NCI-H1436 treated with DMSO at 0.1 percent for 48 hours (cell line): ENCODE measurements at places on chromosomes 13 and 19.

- no peak for DNase-seq
Observed at GRCh38 chr13:20182231-20182846, 10.4 kb downstream of the GJB2 start.

GRCh38 chr13:48275507-48275906 lies 28.0 kb upstream of the RB1 start:
- DNase-seq: no peak

GRCh38 chr19:38134540-38135149 lies 89.4 kb downstream of the DPF1 start:
- DNase-seq: no peak

DNA sequence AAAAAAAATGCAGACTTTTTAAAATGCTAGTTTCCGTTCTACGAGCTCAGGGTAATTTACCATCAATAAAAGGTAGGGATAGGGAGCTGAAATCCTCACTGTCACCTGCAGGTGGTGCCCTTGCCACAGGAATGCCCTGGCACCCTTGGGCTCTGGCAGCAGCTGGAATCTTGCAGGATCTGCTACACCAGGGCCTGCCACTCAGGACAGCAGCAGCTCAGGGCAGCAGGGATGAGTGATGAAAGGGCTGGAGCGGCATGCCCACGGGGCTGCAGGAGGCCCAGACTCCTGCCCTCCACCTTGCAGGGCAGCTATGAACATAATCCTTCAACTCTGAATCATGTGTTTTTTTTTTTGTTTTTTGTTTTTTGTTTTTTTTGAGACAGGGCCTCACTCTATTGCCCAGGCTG lies 54.0 kb downstream of the GNG7 start:
- DNase-seq: no peak

- DNase-seq: no peak
Observed at GRCh38 chr19:52659013-52659412, 20.9 kb upstream of the ZNF83 start.

- no peak for DNase-seq
Observed at GRCh38 chr13:48961379-48961778, 14.3 kb upstream of the FNDC3A start.

GRCh38 chr13:113157206-113157928 lies 1.1 kb upstream of the PROZ start:
- DNase-seq: no peak

GRCh38 chr19:31506102-31506501 lies 156.9 kb upstream of the TSHZ3 start:
- DNase-seq: no peak

GRCh38 chr13:40518481-40518882 lies 148.0 kb downstream of the FOXO1 start:
- no peak for DNase-seq

DNA sequence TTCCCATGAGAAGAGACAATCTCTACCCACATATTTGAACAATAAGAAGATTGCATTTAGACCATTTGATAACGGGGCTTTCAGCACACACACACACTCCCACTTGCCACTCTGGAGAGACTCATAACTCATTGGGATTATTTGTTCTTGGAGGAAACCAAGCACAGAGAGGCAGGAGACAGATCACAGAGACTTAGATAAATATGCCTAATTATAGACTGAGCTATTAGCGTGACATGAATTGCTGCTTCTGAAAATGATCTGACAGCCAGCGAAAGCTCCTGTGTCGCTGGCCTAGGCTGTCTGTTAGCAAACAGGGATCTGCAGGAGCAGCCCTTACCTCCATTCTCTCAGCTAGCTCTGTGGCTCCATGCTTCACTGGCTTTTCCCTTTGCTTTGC lies 111.4 kb downstream of the CCNA1 start:
- DNase-seq: peak; percentile 8

- peak; percentile 15 for DNase-seq
Observed at GRCh38 chr19:1863638-1864479, 480 bp upstream of the KLF16 start.

DNA sequence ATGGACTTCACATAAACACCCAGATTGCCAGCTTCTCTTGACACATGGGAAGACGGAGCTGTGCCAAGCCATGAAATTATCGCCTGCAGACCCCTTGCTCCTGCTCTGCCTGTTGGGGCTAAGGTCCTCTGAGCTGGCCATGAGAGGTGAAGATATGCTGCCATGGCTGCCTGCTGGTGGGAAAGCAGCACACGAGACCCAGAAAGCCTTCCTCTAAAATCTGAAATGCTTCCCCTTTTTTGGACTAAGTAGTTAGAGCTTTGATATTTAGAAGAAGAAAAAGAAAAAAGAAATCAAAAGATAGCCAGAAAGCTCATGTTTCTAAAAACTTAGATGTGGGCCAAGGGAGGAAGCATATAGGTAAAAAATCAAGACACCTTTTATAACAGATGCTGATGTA lies 11.2 kb downstream of the WDFY2 start:
- DNase-seq: no peak

GRCh38 chr13:76461999-76462398 lies 424.2 kb downstream of the KCTD12 start:
- no peak for DNase-seq

DNA sequence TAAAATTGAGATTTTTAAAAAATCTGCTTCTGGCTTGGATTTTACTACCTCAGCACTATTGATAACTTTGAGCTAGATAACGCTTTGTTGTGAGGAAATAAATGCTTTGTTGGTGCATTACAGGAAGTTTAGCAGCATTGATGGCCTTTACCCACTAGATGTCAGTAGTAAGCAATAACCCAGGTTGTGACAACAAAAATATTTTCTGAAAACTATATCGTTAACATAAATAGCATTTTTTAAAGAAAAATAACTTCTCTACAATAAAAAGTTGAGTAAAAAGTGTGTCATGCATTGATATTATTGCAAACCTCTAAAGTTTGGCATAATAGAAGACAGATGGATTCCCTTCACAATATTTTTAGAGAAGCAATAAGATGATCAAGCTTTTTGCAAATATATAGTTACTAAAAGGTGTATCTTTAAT lies 1246.5 kb downstream of the UQCRFS1 start:
- no peak for DNase-seq

DNA sequence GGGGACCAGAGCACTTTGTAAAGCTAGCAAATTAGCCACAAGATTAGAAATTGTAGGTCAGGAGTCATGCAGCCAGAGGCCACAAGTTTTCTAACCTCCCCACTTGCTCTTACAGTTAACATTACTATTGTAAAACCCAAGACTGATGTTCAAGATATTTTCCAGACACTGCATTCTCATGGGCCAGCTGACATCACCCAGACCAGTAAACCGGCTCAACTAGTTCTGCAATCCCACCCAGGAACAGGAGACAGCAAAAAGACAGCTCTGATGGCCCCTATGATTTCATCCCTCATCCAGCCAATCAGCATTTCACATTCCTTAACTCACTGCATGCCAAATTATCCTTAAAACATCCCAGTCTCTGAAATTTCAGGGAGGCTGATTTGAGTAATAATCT lies 178.5 kb downstream of the PRR20E start:
- DNase-seq: no peak

GRCh38 chr19:11142528-11143171 lies 12.9 kb downstream of the SPC24 start:
- no peak for DNase-seq

GRCh38 chr19:33546656-33547055 lies 25.1 kb upstream of the PEPD start:
- no peak for DNase-seq

DNA sequence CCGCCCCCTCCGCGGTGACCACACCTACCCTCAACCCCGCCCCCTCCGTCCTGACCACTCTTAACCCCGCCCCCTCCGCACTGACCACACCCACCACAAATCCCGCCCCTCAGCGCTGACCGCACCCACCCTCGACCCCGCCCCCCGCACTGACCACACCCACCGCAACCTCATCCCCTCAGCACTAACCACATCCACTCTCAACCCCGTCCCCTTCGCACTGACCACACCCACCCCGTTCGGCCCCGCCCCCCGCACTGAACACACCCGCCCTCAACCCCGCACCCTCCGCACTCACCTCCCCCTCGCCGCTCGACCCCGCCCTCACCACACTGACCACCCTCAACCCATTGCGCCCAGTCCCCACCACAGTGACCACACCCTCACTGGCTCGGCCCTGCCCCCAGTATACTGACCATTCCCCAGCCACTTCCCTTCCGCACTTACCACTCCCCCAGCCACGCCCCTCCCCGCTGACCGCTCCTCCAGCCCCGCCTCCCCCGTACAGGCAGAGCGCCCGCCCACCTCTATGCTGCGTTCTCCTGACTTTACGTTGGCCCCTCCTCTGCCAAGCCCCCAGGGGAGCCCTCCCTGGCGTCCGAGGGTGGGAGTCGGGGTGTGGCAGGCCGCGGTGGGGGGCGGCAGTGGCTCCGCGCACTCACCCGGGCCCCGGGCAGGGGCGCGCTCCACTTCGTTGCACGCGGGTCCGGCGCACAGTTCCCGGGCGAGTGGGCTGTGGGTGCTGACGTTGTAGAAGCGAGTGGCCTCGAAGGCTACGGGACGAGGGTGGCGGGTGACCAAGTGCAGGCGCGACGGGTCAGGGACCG lies 8.4 kb downstream of the F2RL3 start:
- DNase-seq: no peak

DNA sequence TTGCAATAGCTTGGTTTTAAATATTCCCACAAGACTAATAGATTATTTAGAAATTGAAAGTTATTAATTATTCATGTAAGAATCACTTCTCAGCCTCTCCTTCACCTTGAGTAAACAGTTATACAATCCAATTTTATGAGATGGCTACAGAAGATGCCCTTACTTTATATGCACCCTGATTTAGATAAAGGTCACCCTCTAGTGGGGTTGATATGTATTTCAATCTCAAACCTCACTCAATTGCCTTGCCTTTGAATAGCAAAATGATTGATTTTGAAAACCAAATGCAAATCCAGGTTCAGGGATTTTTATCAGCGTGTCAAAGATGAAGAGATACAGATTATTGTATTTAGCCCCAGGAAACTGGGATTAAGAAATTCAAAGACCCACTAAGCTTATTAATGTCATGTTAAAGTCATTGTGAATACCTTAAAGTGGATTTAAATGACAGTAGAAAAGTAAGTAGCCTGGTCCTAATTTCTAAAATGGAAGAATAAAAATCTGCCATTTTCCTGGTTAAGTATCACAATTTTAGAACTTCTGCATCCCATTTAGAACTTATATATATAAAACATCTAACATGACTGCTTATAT lies 305.1 kb downstream of the ITGBL1 start:
- peak; percentile 63 for DNase-seq

DNA sequence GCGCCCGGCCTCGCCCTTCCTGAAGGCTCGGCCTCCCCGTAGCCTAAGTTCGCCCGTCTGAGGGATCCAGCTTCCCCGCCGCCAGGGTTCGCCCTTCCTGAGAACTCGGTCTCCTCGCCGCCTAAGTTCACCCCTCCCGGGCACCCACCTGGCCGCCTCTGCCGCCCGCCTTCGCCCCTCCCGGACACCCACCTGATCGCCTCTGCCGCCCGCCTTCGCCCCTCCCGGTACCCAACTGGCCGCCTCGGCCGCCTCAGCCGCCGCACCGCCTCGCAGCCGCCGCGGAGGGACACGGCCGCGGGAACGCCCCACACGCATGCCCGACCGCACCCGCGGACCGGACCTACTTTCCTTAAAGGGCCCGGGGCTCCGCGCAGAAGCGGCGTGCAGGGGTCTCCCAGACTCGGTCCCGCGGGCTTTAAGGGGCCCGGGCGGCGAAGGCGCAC lies at the start of gene MOB3A:
MOB3A (minus strand) TSS at position 293 of the 446 bp plus-strand sequence. CDS start 17,766 bp downstream, outside the sequence.
- no peak for DNase-seq

- DNase-seq: no peak
Observed at GRCh38 chr19:50508843-50509190, 2.2 kb downstream of the JOSD2 start.

DNA sequence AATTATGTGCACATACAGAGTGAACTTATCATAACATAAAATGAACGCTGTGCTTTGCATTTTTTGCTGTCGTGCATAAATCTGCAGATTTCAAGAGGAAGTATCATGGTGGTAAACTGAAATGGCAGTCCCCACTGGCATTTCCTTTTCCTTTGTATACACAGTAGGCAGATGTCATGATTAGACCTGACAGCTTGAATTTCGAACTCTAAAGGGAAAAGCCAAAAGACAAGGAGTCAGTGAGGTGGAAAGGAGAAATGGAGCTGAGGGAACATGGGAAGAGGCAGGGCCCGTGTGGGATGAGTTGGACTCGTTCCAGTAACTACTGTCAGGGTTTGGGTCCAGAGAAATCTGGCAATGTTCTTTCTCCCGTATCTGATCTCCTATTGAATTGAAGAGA lies 454.1 kb upstream of the SGCG start:
- no peak for DNase-seq

GRCh38 chr19:38657633-38658222 lies 10.3 kb downstream of the ACTN4 start:
- no peak for DNase-seq

GRCh38 chr13:39915418-39915817 lies 260.0 kb downstream of the COG6 start:
- no peak for DNase-seq

DNA sequence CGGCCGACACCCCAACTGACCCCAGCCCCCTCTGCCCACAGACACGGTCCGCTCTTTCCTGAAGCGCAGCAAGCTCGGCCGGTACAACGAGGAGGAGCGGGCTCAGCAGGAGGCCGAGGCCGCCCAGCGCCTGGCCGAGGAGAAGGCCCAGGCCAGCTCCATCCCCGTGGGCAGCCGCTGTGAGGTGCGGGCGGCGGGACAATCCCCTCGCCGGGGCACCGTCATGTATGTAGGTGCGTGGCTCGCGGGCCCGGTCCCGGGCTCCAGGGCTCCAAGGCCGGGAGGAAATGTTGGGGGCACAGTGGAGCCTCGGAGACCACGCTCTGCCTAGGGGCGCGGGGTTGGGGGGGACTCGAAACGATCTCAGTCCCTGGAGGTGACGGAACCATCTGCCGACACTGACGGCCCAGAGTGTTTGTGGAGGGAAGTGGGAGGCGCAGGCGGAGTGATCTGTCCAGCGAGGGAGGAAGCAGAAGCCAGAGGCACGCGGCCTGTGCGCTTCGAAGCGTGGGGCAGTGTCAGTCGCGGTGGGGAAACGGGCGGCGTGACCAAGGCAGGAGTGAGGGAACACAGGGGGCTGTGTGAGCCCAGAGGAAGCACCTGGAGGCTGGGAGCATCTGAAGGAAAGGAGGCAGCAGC lies 6.3 kb downstream of the TBCB start:
- no peak for DNase-seq

- DNase-seq: no peak
Observed at GRCh38 chr13:30866677-30867076, 39.4 kb upstream of the MEDAG start.

DNA sequence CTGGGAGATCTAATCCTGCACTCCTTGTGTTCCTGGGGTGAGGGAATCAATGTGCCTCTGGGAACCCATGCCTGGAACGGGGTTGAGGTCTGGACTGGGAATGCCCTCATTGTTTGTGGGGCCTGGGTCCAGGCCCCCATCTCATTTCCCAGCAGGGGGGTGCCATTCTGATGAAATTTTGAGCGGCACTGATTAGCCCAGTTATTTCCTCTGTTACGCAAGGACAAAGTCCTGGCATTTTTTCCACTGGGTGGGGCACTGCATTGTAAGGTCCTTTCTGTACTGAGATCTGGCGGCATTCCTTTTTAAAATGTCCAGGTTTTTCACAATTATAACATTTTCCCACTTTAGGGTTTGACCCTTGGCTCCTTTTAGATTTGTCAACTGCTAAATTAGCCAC lies 14.8 kb downstream of the FPR3 start:
- DNase-seq: no peak
